ENCODE measurements at places on chromosomes 13 and 19. TPM values are rescaled to one million over a fixed set of nuclear protein-coding genes. Genes with fewer than 3 reads are reported as not detected.

BEST2 gene
- total RNA-seq = not detected

C19orf67 gene
- total RNA-seq = not detected

SERPINE3 gene
- not detected for total RNA-seq

ZNF610 gene
- total RNA-seq = 3.2 TPM

RFPL4AL1 gene
- not detected for total RNA-seq

ODAD3 gene
- under 0.01 TPM for total RNA-seq

TRMT1 gene
- 22.3 TPM for total RNA-seq

HCST gene
- not detected for total RNA-seq

CYP2A6 gene
- total RNA-seq = not detected

EMC10 gene
- total RNA-seq = 31.6 TPM
